Ovary (tissue), 10 donors: ENCODE measurements at places on chromosomes 5 and 9.

GRCh38 chr9:83512621-83513020 lies 25.6 kb downstream of the FRMD3 start:
- no peak for DNase-seq

- DNase-seq: no peak
Observed at GRCh38 chr5:73130811-73131210, 10.4 kb downstream of the TMEM171 start.

DNA sequence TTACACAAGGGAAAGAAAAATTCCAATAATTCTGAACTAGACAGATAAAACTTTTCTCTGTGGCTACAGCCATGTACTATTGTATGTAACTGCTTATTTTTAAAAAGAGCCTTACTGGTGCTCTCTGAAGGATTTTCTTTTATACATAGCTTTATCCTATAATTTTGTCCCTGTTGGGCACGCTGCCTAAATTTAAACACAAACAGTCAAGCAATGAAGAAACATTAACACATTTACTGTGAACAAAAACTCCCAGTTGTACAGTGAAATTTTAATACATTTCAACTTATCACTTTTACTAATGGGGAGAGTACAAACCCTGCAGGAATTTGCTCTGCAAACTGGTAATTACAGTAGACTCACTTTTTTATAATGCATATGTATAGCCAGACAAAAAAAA lies 273.3 kb downstream of the BNC2 start:
- no peak for DNase-seq

DNA sequence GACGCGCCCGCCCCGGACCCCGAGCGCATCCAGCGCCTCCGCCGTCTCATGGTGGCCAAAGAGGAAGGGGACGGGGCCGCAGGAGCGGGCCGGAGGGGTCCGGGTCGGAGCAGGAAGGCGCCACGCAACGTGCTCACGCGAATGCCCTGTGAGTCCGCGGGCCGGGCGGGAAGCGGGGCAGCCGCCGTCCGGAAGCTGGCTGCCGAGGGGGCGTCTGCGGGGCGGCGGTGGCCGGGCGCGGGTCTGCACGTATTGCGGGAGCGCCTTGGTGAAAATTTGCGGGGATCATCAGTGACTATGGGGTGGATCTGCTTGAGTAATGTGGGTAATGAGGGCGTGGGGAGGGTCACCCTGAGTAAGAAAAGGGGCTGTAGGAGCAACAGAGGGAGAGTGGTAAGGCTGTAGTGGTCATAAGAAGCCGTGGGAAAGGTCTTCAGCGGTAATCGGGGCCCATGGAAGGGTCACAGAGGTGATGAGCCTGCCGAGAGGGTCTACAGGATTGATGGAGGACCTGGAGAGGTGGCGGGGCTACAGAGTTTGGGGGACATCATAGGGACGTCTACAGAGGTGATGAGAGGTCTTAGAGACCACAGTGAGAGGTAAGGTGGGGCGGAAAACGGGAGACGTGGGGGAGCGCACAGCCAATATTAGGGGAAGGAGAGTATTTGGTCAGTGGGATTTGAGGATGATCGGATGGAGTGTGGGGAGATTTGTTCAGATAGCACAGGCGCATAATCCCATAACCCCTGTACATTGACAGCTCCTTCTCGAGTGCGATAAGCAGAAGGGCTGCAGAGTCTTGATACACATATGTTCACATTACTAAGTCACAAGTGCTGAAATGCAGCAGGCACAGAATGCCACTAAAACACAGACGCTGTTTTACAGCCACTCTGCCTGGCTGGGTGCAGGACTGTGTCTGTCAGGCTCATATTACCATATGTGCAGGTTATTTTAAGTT lies 819 bp downstream of the LSM11 start:
- DNase-seq: peak; percentile 55

DNA sequence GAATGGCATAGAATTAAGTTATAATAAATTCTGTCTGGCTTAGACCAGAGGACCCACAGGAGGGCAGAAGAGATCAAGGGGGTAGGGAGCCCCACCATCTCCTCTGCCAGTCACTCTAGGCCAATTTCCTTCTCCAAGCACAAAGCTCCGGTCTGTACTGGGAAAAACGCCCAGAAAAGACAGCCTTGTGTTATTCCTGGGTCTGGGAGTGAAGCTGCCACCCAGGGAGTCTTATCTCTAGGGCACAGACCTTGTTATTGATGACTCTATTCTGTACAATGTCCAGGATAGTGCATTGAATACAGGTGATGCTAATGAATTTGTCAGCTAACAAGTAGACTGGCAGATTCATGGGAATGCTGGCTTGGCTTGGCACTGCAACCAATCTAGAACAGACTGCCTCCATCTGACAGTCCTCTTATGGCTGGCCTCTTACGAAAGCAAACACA lies 60.7 kb downstream of the MED27 start:
- DNase-seq: no peak
